NCI-H526 (cell line): ENCODE measurements at places on chromosomes 16 and 17.

DNA sequence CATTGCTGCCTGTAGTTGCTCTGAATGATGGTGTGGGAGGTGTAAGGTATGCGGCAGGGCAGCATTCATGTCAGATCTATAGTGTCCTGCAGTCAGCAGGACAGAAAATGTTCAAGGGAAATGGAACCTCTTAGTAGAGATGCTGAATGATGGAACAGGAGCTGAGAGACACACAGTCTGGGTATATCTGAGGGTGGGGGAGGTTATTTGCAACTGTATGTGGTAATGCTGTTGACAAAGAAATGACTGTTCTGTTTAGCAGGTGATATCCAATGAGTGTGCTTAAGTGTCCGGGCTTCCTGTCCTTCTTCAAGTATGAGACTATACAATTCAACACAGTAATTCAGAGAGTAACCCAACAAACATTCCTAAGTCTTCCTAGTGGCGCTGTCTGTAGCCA lies 46.6 kb downstream of the STH start:
- no peak for DNase-seq

DNA sequence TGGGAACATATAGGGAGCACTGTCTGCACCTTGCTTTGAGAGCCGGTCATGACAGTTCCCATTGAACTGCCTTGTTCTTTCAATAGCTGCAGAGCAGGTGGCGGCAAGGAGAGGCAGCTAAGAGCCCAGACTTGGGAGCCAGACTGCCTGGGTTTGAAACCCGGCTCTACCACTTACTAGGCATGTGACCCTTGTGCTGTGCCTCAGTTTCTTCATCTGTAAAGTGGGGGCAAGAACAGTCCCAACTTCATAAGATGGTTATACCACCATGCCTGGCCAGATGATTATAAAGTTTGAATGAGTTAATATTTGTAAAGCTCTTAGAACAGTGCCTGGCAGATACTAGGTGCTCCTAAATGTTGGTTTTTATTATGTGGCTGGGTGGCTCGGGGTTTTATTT lies 14.4 kb downstream of the ERBB2 start:
- no peak for DNase-seq

DNA sequence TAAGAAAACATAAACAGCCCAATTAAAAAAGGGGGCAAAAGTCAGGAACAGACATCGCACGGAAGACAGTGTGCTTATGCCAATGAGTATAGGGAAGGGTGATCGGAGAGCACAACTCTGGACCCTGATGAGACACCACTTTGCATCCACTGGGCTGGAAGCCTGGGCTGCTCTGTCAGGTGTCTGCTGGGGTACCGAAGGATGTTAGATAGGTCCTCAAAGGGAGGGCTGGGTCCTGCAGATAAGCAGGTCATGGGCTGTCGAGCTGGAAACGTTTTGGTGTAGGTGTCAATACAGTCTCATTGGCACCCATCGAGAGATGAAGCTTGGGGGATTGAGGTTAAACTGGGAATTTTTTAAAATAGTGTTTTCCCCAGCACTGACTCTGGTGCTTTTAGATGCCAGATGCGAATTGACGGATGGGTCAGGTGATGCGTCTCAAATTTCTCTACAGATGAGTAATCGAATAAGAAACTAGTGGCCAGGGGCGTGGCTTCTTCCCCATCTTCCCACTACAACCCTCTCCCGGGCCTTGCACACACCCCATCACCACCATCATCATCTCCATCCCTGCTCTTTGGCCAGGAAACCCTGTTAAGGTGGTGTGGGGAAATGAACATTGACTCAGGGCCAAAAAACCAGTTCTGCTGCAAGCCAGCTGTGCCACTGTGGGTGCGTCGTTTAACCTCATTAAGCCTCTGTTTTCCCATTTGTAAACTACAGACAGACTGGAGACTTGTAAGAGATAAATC lies 47.8 kb upstream of the IRF8 start:
- DNase-seq, result no peak

GRCh38 chr16:49051576-49051975 lies 230.1 kb downstream of the CBLN1 start:
- no peak for DNase-seq

- no peak for DNase-seq
Observed at GRCh38 chr16:48347191-48347865, 37.9 kb downstream of the SIAH1 start.

GRCh38 chr16:69859105-69859989 lies 91.8 kb upstream of the CLEC18A start:
- peak; percentile 2 for DNase-seq

GRCh38 chr17:2690165-2691068 lies 21.1 kb downstream of the CLUH start:
- DNase-seq, result peak; percentile 20

DNA sequence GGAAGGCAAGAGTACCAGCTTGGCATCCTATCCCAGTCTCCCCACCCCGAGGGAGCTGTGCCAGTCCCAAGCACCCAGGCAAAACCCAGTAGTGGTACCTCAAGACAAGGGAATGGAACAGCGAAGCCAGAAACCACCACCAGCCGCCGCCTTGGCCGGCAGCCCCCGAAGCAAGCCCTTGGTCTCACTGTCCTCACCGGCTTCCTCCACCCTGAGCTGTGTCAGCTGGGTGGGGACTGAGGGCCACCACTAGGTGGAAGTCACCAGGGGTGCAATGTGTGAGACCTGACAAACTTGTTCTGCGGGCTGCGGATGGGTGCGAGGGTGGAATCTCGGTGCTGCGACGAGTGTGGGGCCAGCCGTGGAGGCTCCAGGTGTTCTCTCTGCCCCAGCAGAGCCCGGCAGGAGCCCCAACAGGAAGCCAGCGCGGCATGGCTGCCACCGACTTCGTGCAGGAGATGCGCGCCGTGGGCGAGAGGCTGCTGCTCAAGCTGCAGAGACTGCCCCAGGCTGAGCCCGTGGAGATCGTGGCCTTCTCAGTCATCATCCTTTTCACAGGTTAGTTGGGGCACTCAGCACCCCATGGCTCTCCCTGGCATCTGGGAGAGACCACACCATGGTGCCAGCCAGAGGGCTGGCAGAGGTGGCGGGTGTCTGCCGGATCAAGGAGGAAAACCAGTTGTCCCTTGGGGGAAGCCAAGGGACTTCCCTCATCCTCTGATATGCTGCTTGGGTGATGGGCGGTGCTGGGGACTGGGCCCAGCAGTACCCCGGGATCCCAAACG lies 6.7 kb downstream of the SMIM5 start:
- no peak for DNase-seq

- no peak for DNase-seq
Observed at GRCh38 chr16:275041-275641, 603 bp downstream of the RGS11 start.

- DNase-seq, result no peak
Observed at GRCh38 chr16:75534560-75535205, 1.2 kb downstream of the CHST5 start.

DNA sequence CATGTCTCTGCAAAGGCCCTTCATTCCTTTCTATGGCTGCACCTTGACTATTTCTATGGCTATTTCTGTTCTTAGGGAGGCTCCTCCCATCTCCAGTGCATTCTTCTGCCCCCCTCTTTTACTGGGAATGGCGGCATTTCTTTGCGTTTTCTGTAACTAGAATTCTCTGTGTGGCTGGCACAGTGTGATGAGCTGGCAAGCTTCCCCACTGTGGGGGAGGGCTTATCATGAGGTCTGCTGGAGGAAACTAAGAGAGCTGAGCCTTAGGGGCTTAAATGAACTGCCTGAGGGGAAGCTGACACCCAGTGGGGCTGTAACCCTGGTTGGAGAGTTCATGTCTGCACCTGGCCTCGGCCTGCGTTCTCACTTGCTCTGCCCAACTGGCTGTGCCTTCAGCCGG lies 1.5 kb upstream of the CARD14 start:
- no peak for DNase-seq

- no peak for DNase-seq
Observed at GRCh38 chr17:43439041-43439440, 40.2 kb downstream of the ARL4D start.

DNA sequence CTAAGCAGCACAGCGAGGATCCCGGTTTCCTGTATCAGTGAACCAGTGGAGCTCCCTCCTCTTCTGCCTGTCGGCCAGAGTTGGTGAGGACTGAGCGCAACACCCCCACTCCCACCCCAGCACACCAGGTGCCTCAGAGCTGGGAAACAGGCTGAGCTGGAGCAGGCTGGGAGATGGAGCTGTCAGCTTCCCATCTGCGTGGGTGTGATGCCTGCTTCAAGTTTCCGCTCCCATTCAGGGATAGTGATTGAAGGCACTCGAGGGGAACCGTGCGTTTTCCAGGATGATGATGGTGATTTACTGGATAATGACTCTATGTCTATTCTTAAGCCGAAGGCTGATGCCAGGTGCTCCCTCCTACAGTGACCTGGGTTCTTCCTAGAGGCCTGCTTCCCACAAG lies 144.5 kb downstream of the TMEM132E start:
- DNase-seq, result no peak

DNA sequence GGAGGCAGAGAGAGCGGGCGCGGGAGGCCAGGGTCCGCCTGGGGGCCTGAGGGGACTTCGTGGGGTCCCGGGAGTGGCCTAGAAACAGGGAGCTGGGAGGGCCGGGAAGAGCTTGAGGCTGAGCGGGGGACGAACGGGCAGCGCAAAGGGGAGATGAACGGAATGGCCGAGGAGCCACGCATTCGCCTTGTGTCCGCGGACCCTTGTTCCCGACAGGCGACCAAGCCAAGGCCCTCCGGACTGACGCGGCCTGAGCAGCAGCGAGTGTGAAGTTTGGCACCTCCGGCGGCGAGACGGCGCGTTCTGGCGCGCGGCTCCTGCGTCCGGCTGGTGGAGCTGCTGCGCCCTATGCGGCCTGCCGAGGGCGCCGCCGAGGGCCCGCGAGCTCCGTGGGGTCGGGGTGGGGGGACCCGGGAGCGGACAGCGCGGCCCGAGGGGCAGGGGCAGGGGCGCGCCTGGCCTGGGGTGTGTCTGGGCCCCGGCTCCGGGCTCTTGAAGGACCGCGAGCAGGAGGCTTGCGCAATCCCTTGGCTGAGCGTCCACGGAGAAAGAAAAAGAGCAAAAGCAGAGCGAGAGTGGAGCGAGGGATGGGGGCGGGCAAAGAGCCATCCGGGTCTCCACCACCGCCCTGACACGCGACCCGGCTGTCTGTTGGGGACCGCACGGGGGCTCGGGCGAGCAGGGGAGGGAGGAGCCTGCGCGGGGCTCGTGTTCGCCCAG lies 1.2 kb upstream of the CBX4 start:
- DNase-seq, result peak; percentile 70

DNA sequence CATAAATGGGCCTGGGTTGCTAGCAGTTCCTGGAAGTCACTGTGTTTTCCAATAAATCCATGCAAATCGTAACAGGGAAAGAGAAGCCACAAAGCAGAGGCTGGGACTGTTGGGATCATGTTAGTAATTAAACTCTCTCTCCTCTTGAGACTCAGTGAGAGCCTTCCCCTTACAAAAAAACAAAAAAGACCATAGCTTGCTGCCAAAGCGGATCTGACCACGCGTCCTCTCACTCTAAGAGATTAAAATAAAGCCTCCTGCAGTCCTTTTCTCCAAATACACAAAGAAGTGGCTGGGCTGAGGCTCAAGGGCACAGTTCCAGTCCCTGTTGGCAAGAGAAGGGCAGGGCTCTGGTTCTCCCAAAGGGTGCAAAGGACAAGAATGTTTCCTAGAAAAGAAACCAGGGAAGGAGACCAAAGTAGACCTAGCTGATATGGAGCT lies 38.5 kb downstream of the PIGL start:
- DNase-seq, result no peak

DNA sequence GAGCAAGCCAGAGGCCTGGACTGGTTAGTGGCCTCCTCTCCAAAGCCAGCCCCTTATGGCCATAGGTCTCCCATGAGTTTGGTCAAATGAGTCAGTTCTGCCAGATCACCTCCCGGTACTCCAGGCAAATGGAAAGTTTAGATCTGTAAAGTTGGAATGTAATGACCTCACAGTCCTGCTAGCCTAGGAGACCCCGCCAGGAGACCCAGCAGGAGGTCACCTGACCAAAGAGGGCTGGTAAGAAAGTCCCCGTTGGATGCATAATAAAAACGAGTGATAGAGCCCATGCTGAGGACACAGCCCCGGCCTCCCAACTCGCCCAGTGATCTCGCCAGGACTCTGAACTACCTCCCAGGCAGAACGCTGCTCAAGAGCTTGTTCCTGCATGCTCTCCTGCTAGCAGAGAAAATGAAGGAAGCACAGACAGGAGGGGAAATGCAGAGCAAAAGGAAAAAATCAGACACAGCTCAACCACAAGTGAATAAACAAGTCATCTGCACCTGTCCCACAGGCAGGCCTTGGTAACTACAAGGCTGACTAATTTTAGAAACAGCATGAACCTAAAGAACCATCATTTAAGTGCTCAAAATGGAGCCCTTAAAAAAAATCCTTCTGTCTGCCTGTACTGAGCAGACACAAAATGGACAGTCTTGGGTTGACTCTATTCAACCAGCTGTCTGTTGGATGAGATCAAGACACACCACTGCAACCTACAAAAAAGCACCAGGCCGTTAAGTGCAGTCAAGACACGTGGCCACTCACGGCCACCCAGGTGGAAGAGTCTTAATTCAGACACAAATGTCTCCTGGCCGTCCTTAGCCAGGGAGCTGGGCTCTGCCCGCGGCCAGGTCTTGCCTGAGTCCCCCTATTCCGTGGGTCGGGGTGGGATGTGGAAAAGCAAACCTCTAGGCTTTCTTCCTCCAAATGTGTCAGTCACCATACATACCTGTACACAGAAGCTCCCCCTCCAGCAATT lies 9.2 kb downstream of the CDIP1 start:
- no peak for DNase-seq

GRCh38 chr16:11994143-11995119 lies 17.9 kb downstream of the SNX29 start:
- no peak for DNase-seq
